Left renal pelvis (tissue), 4 donors: ENCODE measurements at places on chromosomes 7 and 10. TPM values are rescaled to one million over a fixed set of nuclear protein-coding genes. Genes with fewer than 3 reads are reported as not detected.

- DNase-seq: no peak
Observed at GRCh38 chr10:78332012-78332411, 298.3 kb downstream of the RPS24 start.

ACTR3C gene
- polyA plus RNA-seq: 5.6 TPM

GIMAP8 gene
- polyA plus RNA-seq: 8.3 TPM

NAT16 gene
- polyA plus RNA-seq: not detected

DNA sequence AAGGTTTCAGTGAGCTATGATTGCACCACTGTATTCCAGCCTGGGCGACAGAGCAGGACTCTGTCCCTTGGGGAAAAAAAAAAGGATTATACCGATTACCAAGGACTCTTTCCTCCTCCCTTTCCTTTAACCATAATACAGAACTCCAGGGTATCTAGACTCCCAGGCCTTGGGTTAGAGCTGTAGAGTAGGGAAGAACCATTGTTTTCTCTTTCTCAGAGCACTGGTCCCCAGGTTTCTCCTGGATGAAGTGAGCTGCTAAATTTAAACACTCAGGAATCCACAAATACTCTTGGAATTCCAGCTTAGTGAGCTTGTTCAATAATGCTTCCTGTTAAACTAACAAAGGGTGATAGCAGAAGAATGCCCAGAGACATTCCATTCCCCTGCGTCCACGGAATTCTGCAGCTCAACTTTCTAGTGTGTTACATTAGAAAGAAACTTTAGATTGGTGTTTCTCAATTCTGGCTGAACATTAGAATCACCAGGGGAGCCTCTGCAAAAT, 14.6 kb upstream of the RPEL1 start:
- no peak for DNase-seq
